ENCODE measurements at places on chromosomes 1 and 21.

GRCh38 chr1:2412773-2413494 is 570 bp upstream of the PEX10 start:
- peak overlapping the region; percentile 88 for H3K27ac ChIP-seq
- peak; percentile 28 for DNase-seq
- H3K27me3 ChIP-seq = no peaks in the 10 kb centered on the region

GRCh38 chr1:247322442-247322841 is 9.2 kb downstream of the ZNF496 start:
- H3K27me3 ChIP-seq = no peaks in the 10 kb centered on the region
- no peak for DNase-seq
- H3K36me3 ChIP-seq = peaks cover 40% of the 10 kb centered on the region
- H3K4me3 ChIP-seq = no peak overlapping the region
- peak overlapping the region; percentile 66 for H3K27ac ChIP-seq

DNA sequence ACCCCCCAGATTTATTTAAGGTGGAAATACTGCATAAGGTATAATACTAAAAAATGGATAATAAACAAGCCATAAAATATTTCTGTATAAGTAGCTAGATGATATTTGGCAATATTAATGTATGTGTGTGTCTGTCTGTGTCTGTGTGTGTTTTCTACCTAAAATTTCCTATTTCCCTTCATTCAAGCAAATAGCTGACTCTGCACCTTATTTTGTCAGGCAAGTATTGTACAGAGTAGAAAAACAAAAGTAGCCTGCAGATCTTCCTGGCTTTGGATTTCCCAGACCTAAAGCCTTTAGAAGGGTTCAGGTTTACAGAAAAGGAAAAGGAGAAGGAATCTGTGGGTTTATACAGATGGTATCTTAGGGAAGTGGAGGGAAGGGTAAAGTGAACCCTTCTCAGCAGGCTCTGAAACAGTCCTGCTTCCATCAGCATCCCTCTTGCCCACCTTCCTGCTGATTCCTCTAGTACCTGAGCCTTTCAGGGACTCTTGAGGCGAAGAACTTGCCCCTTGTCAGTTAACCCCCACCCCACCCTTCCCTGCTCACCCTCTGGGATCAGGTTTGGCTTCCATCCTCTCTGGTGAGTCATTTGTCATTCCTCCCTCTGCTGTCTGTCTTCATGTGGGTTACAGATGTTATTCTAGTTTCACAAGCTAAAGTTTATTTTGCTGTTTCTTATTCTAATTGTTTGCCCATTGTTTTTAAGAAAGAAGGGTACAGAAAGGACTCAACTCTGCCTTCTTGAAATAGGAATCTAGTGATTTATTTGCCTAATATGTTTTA is 21.7 kb upstream of the RGS16 start:
- no peak overlapping the region for H3K27ac ChIP-seq
- H3K36me3 ChIP-seq = peaks cover 4% of the 10 kb centered on the region
- no peak for DNase-seq
- peaks cover 15% of the 10 kb centered on the region for H3K27me3 ChIP-seq

- DNase-seq = no peak
- no peak overlapping the region for H3K4me3 ChIP-seq
- no peak overlapping the region for H3K27ac ChIP-seq
- no peaks in the 10 kb centered on the region for H3K4me1 ChIP-seq
- H3K36me3 ChIP-seq = peaks cover 7% of the 10 kb centered on the region
- H3K27me3 ChIP-seq = peaks cover 10% of the 10 kb centered on the region
These were observed 244.4 kb downstream of the KAZN start for GRCh38 chr1:14842891-14843290.

DNA sequence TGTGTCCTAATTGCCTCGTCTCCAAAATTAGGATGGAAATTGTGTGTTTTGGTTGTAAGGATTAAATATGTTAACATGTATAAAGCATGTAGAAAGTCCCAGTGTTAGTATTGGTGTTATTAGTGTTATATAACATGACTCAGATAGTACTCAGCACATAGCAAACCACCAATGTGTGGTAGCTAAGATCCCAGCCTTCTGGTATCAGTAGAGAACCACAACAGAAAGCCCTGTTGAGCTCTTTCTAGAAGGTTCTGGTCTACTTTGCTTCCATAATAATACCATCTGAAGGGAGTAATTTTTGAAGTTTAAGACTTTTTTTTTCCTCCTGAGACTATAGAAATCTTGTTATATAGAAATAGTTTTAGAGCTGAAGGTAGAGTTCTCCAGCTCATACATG is 259.3 kb upstream of the SGIP1 start:
- no peak for DNase-seq
- peak overlapping the region; percentile 34 for H3K27ac ChIP-seq
- no peaks in the 10 kb centered on the region for H3K27me3 ChIP-seq
- H3K4me1 ChIP-seq = peaks cover 87% of the 10 kb centered on the region

All from activated naive CD8-positive, alpha-beta T cell treated with anti-CD3 and anti-CD28 coated beads, Interleukin-2, amount 50 U/mL, for 24 hours (primary cell).